Left colon (tissue), 2 donors: ENCODE measurements at places on chromosomes 4 and X. TPM values are rescaled to one million over a fixed set of nuclear protein-coding genes. Genes with fewer than 3 reads are reported as not detected.

CLDN34 gene
- total RNA-seq = 0.89 TPM

SCML2 gene
- 1.0 TPM for total RNA-seq

SLC38A5 gene
- total RNA-seq = 16.7 TPM

NDST4 gene
- total RNA-seq = not detected

SLC6A14 gene
- total RNA-seq = 0.31 TPM

GAGE13 gene
- not detected for total RNA-seq

P2RY8 gene
- 2.1 TPM for total RNA-seq

SYTL4 gene
- total RNA-seq = 48.0 TPM
